ENCODE measurements at places on chromosomes 11 and 22. TPM values are rescaled to one million over a fixed set of nuclear protein-coding genes. Genes with fewer than 3 reads are reported as not detected.

The KDM4E gene
- not detected for total RNA-seq

The AIFM3 gene
- total RNA-seq: 0.52 TPM

The B4GALNT4 gene
- total RNA-seq: 0.50 TPM

The SCN4B gene
- 11.0 TPM for total RNA-seq

The CADM1 gene
- 38.5 TPM for total RNA-seq

The FGF4 gene
- total RNA-seq: not detected

The SNX19 gene
- total RNA-seq: 59.7 TPM

The OR5B21 gene
- total RNA-seq: not detected

The ROBO4 gene
- total RNA-seq: 27.6 TPM

The IFITM5 gene
- total RNA-seq: not detected

The NAALAD2 gene
- 1.8 TPM for total RNA-seq

The SMTNL1 gene
- not detected for total RNA-seq

The CHADL gene
- 25.4 TPM for total RNA-seq

The CENPM gene
- 0.52 TPM for total RNA-seq

The MYOD1 gene
- not detected for total RNA-seq

The SHANK3 gene
- 22.9 TPM for total RNA-seq

The TRIM48 gene
- total RNA-seq: not detected

The FOLR3 gene
- 1.2 TPM for total RNA-seq

DNA sequence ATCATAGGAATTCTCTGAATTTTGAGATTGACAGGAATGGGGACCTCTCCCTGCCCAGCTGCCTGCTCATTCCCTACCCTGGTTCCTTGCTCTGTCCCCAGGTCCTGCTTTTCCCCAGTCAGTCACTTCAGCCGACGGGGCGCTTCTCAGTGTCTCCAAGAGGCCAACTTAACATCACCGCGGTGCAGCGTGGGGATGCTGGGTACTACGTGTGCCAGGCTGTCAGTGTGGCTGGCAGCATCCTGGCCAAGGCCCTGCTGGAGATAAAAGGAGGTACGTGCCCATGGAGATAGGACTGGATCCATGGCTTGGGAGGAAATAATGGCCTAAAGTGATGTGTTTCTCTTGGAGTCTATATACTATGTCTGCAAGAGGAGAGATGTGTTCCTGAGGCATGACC lies 7.0 kb downstream of the ROBO3 start:
- no peak for DNase-seq

GRCh38 chr11:65429068-65429681 lies 6.6 kb downstream of the NEAT1 start:
- DNase-seq: no peak

- no peak for DNase-seq
Observed at GRCh38 chr11:7599209-7599608, 74.1 kb downstream of the CYB5R2 start.

- DNase-seq: no peak
Observed at GRCh38 chr11:75502138-75502537, 23.6 kb downstream of the GDPD5 start.

DNA sequence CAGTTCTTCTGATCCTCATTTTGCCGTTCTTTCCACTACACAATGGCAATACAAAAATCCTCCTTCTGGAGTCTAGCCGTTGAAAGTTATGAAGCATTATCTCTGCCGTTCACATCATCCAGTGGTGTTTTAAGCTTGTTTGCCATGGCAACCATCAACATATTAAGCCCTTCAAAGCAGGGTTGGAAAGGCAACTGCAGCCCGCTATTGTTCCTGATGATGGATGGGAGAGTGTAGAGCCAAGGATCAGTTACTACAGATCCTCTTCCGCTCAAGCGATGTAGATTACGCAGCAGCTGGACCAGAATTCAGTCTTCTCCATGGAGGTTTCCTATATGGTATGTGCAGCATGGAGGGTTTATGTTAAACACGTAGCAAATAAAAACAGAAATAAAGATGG lies 352.7 kb downstream of the NTM start:
- no peak for DNase-seq

GRCh38 chr11:78145511-78146025 lies 6.1 kb upstream of the ALG8 start:
- no peak for DNase-seq

- no peak for DNase-seq
Observed at GRCh38 chr11:34549271-34549670, 35.7 kb upstream of the ELF5 start.

GRCh38 chr11:123187665-123188507 lies 7.2 kb downstream of the CLMP start:
- no peak for DNase-seq

- no peak for DNase-seq
Observed at GRCh38 chr11:33545931-33546330, 154.7 kb downstream of the C11orf91 start.

GRCh38 chr11:34175284-34176019 lies 70.0 kb downstream of the NAT10 start:
- no peak for DNase-seq

- no peak for DNase-seq
Observed at GRCh38 chr11:78714539-78714938, 139.9 kb upstream of the NARS2 start.

GRCh38 chr22:36117053-36117554 lies 43.5 kb downstream of the APOL3 start:
- DNase-seq: peak; percentile 34

DNA sequence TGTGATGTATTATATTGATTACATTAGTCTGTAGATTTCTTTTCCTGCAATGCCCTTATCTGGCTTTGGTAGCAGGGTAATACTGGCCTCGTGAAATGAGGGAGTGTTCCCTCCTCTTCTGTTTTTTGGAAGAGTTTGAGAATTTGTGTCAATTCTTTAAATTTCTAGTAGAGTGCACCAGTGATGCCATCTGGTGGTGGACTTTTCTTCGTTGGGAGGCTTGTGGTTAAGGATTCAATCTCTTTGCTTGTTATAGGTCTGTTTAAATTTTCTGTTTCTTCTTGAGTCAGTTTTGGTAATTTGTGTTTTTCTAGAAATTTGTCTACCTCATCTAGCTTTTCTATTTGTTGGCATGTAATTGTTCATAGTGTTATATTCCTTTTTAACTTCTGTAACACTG lies 18.9 kb downstream of the SHANK3 start:
- DNase-seq: no peak

- no peak for DNase-seq
Observed at GRCh38 chr11:93196816-93197379, 893 bp downstream of the SLC36A4 start.

- DNase-seq: no peak
Observed at GRCh38 chr11:129815596-129816461, at the start of gene TMEM45B. TMEM45B (plus strand) TSS chr11:129815848; CDS start chr11:129852483, 36,635 bp downstream.

DNA sequence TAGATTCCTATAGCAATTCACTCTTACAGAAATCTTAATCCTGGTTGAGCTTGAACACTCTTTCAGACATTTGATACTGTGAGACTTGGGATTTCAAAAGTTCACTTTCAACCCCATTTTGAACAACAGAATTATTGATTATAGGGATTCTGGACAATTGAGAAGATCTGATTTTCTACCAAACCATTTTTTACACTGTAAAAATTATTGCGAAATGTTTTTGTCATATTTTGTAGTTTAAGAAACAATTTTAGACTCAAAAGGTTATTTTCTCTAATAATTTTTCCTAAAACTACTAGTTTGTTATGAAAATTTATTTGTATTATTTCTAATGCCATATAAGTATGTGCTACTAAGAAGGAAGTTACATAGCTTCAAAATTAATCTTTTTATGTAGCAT lies 36.4 kb downstream of the PIWIL4 start:
- no peak for DNase-seq

DNA sequence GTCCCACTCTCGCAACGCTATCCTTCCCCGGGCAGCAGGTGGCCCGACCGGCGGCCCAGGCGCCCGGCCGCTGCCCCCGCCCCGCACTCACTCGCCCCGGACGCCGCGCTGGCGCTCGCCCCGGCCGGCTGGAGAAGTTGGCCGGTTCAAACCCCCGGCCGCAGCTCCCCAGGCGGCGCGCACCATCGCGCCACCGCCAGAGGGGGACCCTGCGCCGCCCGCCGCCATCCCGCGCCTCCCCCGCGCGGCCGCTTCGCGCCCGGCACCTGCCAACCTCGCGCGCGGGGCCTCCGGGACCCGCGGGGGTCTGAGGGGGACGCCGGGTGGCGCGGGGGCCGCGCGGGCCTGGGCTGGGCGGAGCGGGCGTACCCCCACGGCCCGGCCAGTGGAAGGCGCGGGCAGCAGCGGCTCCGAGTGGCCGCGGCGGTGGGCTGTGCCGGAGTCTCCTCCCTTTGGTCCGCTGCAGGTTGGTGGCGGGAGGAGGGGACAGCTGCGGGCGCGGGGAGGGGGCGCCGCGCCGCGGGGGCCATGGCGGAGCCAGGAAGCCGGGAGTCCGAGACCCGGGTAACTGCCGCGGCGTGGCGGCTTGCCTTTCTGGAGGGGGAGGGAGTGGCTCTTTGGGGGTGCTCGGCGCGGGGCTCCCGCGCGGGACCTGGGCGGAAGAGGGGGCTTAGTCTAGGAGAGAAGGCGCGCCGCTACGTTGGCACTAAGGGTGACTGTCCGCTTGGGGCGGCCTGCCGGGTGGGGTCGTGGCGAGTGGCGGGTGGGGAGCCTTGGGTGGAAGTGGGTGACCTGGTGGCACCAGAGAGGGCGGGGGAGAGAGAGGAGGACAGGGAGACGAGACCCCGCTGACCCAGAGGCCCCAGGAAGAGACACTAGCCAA lies at the start of the genes MPST and TST:
Gene MPST (plus strand): TSS at position 434 of the 883 bp plus-strand sequence. CDS start 95 bp downstream, at position 529.
Gene TST (minus strand): TSS at position 139 of the 883 bp plus-strand sequence. CDS start 715 bp downstream, outside the sequence.
- peak; percentile 91 for DNase-seq

DNA sequence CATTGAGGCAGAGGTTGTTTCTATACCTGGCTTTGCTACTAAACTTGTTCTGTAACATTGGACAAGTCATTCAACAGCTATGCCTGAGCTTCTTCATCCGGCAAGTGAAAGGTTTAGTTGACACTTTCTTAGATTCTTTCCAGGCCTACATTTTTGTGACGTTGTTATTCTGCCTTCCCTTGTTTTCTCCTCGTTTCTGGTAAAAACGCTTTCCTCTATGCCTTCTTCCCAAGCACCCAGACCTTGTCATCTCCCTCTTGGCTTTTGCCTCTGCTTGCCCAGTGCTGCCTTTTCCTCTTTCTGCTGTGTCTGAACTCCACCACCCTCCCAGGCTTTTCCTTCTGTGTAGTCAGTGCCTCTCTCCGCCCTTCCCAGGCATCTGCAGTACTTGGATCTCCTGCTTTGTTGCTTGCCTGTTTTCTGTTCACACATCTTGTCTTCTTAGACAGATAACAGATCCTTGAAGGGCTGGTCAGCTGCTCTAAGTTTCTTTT lies 1.4 kb upstream of the AMOTL1 start:
- no peak for DNase-seq

DNA sequence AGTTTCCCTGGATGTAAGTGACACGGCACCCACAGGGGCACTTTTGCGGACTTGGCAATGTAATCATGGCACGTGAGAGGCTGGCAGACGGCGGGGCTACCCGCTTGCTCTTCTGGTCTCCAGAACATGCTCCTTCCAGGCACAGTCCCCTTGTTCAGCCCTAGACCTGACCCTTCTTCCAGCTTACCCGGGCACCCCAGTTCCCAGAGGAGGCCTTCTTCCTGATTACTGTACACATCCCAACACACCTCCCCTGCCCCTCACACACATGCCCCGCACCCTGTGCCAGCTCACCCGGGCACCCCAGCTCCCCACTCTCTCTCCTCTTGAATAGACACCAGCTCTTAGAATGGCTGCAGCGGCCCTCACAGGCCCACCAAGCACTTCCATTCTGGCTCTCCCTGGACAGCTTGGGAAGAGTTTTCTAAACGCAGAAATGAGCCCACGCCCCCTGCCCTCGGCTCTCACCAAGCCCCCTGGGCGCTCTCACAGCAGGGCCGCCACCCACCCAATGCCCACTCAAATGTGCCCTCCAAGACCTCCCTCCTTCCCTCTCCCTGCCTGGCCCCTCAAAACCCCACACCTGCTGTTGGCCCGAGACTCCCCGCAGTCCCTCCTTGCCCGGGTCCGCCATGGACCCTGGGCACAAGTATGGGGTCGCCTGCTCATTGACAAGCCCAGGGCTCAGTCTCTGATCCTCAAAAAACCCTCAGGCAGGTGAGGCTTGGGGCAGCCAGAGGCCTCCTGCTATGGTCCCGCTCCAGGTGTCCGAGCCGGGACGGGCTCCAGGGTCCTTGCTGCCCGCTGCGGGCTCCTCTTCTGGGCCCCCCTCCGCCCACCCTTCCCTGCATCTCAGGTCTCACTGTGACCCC lies 88.5 kb downstream of the WNT7B start:
- DNase-seq: peak; percentile 19

- DNase-seq: no peak
Observed at GRCh38 chr11:70029861-70030380, 48.2 kb upstream of the ANO1 start.

DNA sequence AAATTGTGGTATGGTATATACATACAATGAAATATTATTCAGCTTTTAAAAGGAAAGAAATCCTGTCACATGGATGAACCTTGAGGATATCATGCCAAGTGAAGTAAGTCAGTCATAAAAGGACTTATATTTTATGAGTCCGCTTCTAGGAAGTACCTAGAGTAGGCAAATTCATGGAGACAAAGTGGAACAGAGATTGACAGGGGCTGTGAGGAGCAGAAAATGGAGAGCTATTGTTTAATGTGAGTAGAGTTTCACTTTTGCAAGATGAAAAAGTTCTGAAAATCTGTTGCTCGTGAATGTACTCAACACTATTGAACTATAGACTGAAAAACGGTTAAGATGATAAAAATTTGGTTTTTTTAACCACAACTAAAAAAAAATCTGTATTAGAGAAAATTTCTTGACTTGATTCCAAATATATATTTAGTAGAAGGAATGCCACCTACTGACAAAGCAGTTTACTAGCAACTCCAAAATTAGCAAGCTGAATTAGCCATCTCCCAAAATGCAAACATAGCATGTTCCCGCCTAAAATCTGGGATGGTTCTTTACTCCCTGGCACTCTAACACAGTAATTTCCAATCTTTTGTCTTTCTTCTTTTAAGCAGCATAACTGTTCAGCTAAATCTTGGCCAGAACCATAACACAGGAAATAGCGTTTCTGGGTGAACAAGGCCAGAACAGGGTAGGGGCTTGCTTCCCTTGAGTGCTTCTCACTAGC lies 1.5 kb downstream of the UFD1 start:
- DNase-seq: no peak

DNA sequence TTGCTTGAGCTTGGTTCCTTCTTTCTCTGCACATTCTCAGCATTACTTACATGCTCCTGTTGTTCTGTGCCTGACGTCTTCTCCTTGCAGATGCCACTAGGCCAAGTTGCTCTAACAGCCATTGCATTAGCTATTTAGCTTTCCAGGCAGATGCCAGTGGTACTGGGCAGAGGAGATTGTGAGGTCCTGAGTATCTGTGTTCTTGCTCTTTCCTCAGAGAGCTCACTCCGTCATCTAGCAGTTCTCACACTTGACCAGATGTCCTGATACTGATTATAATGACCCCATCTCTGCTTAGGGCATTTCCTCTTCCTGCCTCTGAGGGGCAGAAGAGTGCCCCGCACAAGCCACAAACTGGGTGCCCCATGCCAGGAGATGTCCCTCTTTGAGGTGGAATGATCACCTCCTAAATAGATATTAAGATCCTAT lies 30.7 kb downstream of the ARHGAP1 start:
- no peak for DNase-seq
